ENCODE measurements at places on chromosomes 13 and 19.
A peak's percentile ranks its signal among the peaks of the same experiment; 100 is the strongest.

DNA sequence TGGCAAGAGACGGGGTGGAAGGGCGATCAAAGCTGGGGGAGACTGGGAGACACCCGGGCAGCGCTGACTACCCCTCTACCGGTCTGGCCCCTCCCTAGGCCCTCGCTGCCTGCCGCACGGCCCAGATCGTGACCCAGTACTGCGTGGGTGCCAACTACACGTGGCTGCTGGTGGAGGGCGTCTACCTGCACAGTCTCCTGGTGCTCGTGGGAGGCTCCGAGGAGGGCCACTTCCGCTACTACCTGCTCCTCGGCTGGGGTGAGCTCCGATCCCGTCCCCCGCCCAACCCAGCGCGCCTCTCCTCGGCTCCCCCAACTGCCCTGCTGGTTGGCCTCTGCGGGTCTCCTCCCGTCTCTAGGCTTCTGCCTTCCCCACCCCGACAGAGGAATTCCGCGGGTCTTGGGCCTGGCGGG lies 8.8 kb downstream of the GIPR start:
- no peak for DNase-seq

DNA sequence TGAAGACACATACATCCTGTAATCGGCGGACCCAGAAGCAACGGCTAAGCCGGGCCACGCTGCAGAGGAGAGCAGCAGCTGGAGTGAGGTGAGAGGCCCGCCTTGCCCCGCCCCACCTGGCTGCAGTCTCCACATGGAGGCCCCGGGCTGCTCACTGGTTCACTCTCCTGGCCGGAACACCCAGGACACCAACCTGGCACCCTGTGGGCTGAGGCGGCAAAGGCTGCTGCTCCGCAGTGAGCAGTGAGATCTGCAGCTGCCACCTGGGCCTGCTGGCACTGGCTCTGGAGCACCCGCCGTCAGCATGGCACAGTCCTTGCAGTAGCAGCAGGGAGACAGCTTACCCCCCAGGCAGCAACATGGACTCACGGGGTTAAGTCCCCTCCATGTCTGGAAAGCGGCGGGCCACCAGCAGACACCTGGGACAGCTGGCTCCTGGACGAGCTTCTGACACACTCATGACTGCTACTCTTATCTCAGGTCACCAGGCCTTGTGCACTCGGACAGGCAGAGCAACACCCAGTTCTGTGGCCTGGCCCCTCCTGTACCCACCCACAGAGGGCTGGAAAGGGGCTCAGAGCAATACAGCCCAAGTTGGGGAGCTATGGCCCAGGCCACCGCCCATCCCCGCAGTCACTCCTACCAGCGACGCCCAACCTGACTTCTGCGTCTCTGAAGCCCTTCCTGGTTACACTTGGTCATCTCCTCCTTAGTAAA lies 13.2 kb upstream of the KPTN start:
- DNase-seq: no peak

DNA sequence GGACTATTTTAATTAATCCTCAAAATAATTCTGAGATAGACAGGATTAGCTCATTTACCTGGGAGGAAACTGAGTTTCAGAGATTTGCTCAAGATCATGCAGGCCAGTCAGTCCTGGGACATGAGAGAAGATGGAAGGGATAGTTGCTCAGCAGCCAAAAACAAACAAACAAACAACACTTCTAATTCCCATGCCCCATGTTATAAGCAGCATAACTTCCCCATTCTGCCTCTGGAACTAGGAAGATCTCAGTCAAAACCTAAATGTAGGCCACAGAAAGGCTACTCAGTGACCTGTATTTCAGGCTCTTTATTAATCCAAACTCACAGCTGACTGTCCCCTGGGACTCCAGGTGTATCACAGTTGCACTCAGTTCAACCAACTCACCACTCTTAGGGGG lies 489.2 kb upstream of the NBEA start:
- DNase-seq: no peak

DNA sequence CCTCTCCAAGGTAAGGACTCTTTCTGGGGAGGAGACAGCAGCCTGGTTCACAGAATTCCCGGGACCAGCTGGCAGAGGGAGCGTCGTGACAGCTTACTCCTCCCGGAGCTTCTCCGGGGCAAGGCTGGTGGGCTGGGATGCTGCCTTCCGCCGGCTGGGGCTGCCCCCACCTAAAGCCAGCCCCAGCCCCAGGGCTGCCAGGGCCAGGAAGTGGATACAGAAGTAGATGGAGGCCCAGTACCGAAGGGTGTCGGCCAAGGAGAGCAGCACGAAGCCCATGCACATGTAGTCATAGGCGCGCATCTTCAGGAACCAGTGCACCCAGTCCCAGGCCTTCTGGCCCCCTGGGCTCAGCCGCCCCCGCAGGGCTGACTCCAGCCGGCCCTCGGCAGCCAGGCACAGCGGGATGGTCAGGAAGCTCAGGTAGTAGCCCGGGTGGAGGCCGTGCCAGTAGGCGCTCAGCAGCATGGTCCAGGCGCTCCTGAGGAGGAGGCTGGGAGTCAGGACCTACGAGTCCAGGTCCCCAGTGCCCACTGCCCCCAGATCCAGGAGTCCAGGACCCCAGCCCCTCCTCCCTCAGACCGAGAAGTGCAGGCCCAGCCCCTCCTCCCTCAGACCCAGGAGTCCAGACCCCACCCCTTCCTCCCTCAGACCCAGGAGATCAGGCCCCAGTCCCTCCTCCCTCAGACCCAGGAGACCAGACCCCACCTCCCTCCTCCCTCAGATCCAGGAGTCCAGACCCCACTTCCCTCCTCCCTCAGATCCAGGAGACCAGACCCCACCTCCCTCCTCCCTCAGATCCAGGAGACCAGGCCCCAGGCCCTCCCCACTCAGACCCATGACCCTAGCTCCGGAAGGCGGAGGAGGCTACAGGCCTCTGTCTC lies 1.2 kb upstream of the TMC4 start:
- DNase-seq: no peak

- peak; percentile 89 for DNase-seq
Measured at GRCh38 chr13:48155848-48156247, 60.9 kb upstream of the MED4 start.

DNA sequence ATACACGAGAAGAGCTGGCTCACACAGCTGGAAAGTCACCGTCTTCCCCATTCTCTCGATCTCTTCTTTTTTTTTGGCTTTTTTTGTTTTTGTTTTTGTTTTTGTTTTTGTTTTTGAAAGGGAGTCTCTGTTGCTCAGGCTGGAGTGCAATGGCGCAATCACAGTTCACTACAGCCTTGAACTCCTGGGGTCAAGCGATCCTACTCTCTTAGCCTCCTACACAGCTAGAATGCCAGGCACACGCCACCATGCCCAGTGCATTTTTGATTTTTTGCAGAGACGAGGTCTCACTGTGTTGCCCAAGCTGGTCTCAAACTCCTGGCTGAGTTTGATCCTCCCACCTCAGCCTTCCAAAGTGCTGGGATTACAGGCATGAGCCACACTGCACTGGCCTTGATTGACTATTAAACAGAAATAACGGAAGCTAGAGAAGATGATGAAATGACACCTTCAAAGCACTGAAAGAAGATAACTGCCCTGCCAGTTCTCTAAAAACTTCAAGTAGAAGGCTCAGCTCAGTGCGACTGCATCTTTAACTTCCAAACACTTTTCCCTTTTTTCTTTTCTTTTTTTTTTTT lies 4.0 kb downstream of the FXYD3 start:
- DNase-seq: no peak

- no peak for DNase-seq
Measured at GRCh38 chr19:19623383-19623782, 4.6 kb downstream of the LPAR2 start.

GRCh38 chr19:36837176-36837905 lies 846 bp downstream of the ZNF790 start:
- DNase-seq: no peak

GRCh38 chr13:60765700-60766411 lies 368.8 kb downstream of the TDRD3 start:
- no peak for DNase-seq

DNA sequence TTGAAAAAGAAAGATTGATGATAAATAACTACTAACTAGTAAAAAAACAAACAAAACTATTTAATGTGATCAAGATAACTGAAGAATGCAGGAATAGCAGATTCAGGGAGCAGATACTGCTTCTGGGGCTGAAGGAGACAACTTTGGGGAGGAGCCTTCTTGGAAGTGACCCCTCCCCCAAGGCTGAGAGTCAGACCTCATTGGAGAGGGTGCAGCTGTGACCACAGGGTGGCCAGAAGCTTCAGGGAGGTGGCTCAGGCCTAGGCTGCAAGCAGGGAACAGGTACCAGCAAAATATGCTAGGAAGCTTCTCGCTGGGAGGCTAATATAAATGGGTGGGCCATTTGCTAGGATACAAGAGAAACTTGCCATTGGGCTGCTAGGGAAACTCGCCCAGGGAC lies 149.9 kb downstream of the MYO16 start:
- DNase-seq: no peak

- peak; percentile 85 for DNase-seq
Measured at GRCh38 chr13:33262062-33262487, 23.5 kb downstream of the STARD13 start.

DNA sequence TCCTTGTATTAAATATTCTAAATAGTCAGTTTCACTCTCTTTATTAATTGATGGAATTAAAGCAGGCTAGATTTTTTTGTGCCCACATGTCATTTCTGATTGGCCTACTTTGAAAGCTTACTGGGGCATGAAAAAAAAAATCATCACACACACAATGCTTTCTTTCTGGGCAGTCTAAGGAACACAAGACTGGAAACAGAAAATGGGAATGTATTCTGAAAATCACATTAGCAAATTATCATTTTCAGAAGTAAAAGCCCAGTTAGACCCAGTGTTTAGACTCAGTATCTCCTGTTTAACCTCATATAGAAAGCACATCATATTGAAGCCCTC lies 339.4 kb downstream of the SPRY2 start:
- no peak for DNase-seq
